NCI-H1694 treated with DMSO at 0.1 percent for 48 hours (cell line): ENCODE measurements at places on chromosomes 1 and 21.

DNA sequence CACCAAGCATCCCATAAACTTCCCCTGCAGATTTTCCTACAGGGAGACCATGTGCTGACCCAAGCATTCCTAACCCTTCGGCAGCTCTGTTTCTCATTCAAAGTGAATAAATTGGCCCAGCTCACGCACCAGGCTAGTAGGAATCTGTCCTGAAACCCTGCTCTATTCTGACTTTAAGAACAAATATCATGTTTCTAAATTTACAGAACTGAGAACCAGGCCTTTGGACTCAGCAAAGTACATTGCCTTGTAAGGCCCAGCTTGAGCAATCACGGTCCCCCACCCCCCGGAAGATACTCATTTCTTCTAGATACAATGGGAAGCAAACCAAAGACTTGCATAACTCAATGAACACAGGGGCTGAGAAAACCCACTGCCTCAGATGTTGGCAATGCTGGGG lies 160.1 kb upstream of the NFIA start:
- no peak for DNase-seq

DNA sequence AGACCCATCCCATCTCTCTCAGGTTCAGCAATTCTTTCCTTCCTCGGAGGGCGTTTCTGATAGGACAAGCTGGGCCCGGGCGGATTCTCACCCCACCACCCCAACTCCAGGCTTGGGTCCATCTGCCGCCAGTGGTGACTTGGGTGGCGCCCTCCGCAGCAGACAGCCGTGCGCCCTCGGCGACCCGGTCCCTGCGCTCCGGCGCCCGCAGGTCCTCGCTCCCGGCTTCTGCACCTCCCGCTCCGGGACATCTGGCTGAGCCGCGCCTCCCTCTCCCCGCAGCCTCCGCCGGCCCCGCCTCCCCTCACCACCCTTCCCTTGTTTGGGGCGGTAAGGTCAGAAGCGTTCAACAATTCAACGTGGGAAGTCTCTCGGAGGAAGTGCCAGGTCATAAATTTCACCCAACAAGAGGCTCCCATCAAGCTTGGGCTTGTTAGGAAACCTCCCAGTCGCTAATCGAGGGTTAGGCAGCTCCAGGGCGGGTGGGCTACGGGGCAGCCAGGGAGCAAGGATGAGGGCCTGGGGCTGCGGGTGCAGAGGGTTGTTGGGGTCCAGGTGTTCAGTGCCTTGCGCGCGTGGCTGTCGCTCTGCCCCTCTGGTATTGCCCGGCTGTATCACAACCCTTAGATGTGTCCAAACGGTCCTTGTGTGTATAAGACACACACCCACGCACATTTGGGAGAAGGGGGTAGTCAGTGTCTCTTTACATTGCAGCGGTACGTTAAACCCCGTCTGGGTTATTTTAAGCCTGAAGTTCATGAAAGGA lies 39.8 kb downstream of the OLIG1 start:
- DNase-seq: peak; percentile 55

GRCh38 chr1:1250786-1251284 lies 4.3 kb upstream of the C1QTNF12 start:
- peak; percentile 31 for DNase-seq

DNA sequence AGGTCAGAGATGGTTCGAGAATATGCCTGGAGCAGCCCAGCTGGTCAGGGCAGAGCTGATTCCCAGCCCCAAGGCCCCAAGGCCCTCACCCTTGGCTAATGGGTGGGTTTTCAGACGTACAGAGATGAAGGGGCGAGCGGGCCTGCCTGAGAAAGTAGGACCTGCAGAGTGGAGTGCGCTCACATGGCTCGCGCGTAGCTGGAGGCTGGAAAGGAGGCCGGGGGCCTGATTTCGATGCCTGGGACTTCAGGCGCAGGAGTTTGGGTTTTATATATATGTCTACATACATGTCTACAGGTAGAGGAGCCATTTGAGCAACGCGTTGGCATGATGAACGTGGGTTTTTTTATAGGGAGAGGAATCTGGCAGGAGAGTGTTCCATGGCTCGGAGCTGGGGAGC lies 8.9 kb downstream of the COQ8A start:
- DNase-seq: no peak

GRCh38 chr1:172148213-172148612 lies 272.3 kb upstream of the C1orf105 start:
- DNase-seq: no peak

DNA sequence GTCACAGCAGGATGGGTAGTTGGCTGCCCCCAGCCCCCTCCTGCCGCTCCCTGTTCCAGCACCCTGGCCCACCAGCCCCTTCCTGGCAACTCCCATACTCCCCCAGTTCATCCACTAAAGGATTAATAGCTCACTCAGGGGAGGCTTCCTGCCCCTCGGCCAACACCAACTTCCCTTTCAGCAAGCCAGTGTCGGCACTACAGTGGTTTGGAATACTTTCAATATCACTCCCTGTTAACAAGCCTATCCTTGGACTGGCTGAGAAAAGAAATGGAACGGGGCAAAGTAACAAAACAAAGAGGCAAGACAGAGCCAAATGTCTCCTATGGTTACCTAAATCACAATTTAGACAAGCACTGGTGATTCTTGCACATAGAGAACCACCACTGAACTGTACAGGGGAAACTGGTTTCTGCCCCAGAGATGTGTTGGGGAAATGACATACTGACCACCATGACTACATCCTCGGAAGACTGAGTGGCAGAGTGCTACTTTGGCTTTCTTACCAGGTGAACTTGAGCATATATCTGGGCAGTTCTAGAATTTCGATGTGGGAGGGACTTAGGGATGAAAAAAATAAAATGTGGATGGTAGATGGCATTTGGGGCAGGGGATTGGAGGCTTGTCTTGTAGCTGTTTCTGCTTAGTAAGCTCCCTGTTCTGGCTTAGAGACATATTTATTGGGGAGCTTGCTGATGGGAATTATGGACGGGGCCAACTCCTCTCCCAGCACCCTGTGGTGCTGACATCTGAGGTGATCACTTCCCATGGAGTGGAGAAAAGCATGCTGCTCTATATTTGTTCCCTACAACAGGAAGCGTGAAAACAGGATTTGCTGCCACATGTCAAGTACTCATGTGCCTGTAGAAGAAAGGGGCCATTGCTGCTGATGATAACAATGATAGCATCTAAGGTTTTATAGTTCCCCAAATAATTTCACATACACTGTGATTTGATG lies 7.1 kb upstream of the CAPN2 start:
- no peak for DNase-seq

DNA sequence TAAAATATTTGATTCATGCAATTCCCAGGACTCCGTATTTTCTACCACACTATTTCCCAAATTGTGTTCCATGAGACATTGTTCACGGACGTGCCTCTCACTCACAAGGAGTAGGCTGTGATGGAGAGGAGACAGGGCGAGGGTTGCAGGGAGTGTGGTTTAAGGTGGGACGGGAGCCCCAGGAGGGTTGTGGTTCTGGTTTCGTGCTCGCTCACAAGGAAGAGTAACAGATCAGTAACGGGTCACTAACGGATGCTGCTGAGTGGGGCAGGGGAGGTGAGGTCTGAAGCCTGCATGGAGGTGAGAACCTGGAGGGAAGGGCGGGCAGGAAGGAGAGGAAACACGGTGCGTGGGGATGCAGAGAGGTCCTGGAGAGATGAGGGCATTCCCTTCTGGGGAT lies 28.8 kb downstream of the TFF3 start:
- no peak for DNase-seq

DNA sequence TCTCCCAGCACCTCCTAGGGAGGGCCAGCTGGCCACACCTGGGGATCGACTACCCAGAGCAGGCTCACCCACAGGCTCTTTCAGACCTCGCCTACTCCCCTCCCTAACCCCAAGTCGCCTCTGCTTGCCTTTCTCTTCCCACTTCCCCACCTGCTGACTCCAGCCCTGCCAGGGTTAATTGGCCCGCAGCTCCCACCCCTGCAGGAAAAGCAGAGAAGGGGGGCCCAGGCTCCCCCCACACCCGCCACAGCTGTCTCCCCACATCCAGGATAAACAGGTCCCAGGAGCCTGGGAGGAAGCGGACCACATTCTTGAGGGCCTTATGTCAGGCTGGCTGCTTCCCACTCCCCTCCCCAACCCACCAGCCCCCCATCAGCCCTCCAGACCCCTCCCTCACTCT lies 45.0 kb downstream of the TAS1R2 start:
- DNase-seq: no peak

- no peak for DNase-seq
Measured at GRCh38 chr1:97936976-97937375, 16.1 kb upstream of the DPYD start.

GRCh38 chr1:112850034-112850757 lies 105.8 kb downstream of the SLC16A1 start:
- DNase-seq: no peak

GRCh38 chr1:177921590-177921989 lies 48.3 kb downstream of the SEC16B start:
- DNase-seq: no peak

- DNase-seq: no peak
Measured at GRCh38 chr1:31467005-31467674, 54.1 kb downstream of the SERINC2 start.

DNA sequence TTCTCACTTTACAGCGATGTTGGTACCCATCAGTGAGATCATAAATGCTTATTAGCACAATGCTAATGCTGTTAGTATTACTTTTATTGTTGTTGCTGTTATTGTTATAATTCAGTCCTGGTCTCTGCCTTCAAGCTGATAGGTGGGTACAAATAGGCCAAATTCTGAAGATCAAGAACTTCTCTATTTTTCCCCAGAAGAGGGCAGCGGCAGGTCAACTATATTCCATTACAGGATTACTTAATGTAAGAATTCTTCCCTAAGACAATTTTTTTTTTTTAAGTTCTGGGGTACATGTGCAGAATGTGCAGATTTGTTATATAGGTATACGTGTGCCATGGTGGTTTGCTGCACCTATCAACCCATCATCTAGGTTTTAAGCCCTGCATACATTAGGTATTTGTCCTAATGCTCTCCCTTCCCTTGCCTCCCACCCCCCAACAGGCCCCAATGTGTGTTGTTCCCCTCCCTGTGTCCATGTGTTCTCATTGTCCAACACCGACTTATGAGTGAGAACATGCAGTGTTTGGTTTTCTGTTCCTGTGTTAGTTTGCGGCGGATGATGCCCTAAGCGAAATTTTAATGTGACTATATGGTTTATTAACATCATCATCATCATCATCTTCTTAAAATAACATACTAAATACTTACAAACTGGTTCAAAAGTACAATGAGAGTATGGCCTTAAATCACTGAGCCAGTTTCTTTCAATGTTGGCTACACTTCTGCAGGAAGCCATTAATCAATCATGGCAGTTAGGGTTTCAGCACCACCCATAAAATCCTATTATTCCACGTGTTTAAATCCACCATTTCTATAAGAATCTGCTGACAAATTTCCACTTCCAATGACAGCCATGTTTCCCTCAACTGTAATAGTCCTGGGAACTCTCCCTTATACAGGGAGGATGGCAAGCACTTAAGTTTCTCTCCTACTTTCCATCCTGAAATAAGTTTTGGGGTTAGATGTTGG lies 19.2 kb downstream of the SLC19A2 start:
- peak; percentile 4 for DNase-seq

GRCh38 chr1:37822906-37823815 lies 15.2 kb upstream of the YRDC start:
- DNase-seq: no peak

- no peak for DNase-seq
Measured at GRCh38 chr21:29261555-29262540, 36.9 kb upstream of the BACH1 start.

- no peak for DNase-seq
Measured at GRCh38 chr1:84683508-84683907, 6.8 kb downstream of the SSX2IP start.

- DNase-seq: peak; percentile 42
Measured at GRCh38 chr1:91501971-91502671, 1.5 kb downstream of the CDC7 start.

DNA sequence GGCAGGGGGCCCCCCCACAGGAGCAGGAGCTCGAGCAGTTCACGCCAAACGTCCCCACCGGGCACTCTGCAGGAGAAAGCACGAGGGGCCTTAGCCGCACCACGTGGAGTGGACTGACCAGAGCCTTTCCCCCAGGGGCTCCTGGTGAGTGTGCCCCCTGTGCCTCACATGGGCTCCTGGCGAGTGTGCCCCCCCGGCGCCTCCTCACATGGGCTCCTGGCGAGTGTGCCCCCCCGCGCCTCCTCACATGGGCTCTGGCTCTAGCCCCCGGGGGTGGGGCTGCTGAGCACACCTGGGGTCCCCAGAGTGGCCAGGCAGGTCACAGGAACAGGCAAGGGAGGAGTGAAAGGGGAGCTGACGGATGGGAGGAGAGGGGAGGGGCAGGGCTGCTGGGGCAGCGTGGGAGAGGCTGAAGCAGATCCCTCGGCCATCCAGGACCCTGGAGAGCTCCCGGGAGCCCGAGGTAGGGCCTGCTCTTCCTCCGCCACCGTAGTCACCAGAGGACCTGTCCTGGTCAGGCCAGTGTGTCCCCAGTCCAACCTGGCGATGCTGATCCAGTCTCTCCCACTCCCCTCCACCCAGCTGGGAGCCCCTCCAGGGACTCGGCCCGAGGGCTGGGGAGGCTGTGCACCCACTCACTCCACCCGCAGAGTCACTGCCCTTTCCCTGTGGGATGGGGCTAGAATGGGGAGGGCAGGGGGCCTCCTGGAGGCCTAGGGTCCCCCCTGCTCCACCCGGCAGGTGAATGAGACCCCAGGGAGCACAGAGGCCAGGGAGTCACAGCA lies 47.6 kb downstream of the ARHGEF16 start:
- DNase-seq: no peak
